Kidney tubule cell (primary cell): ENCODE measurements at places on chromosomes 5 and 9.

DNA sequence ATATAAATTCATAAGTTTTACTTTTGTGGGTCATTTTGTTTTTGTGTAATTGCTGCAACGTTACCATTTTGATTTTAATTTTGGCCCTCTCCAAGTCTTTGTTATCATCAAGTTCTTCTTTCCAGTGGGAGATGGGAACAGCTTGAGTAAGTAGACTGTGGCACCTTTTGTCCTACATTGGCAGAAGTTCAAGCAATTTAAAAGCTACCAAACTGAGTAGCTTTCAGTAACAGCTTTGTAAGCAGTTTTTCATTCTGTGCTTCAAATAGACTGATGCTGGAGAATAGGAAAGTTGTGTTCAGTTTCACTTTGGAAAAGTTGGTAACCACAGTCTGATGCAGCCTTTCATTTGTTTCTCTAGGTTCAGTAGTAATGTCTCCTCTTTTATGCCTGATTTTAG is 47.8 kb upstream of the TMED7 start:
- no peak for DNase-seq

DNA sequence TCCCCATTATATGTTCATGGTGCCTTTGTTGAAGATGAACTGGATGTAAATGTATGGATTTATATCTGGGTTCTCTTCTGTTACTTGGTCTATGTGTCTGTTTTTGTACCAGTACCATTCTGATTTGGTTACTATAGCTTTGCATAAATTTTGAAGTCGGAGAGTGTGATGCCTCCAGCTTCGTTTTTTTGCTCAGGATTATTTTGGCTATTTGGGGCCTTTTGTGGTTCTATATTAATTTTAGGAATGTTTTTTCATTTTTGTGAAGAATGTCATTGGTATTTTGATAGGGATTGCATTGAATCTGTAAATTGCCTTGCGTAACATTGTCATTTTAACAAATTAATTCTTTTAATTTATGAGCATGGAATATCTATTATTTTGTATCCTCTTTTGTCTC is 36.6 kb upstream of the ZNF366 start:
- DNase-seq, result no peak

GRCh38 chr9:83304686-83305085 is 233.5 kb downstream of the FRMD3 start:
- no peak for DNase-seq

GRCh38 chr5:50889790-50890189 is 223.4 kb downstream of the PARP8 start:
- no peak for DNase-seq

- no peak for DNase-seq
Observed at GRCh38 chr9:93712896-93713295, 136.5 kb downstream of the PHF2 start.

GRCh38 chr5:167880420-167880819 is 411.0 kb upstream of the WWC1 start:
- DNase-seq, result peak; percentile 21

- DNase-seq, result no peak
Observed at GRCh38 chr9:15421990-15422371, 695 bp upstream of the SNAPC3 start.

- DNase-seq, result no peak
Observed at GRCh38 chr9:89956907-89957306, 352.1 kb downstream of the GADD45G start.
